Fibroblast of skin of abdomen (primary cell): ENCODE measurements at places on chromosomes 2 and 18.
A peak's percentile ranks its signal among the peaks of the same experiment; 100 is the strongest.

DNA sequence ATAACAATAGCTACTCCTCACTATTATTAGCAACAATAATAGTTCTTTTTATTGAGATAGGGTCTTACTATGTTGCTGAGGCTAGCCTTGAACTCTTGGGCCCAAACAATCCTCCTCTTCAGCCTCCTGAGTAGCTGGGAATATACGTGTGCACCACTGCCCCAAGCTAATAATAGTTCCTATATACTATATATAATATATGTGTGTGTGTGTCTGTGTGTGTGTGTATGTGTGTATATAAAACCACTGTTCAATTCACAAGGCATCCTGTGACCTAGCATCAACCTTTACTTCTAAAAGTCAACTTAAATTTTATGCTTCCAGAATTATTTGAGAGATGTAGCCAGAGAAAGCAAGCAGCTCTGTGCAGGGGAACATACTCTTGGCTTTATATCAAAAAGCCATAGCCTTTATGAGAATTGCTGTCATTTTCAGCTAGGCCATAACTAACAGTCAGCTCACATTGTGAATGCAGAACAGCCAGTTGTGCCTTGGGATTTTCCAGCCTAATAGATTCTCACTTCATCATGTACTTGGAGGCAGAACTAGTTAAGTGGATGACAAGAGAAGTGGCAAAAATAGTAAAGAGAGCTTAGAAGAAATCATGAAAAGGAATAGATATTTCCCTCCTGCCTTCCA, 665.5 kb downstream of the NYAP2 start:
- no peak for DNase-seq

- no peak for DNase-seq
Measured at GRCh38 chr18:32877371-32877770, 104.5 kb upstream of the KLHL14 start.

DNA sequence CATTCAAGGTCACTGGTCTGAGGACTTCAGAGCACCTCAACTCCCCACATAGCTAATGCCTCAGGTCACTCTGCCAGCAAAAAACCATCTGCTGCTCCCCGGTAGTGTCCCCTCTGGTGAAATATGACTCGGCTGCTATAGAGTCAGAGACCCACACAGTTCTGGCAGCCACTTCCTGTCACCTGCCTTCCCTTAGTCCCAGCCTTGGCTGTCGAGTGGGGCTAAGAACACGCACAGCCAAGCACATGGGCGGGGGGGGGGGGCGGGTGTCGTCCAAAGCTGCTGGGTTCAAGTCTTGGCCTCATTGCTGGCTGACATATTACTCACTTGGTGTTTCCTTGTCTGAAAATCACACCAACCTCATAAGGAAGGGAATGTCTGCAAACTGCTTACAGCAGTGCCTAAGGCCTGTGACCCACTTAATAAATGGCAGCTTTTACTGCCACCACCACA, 37.5 kb downstream of the POLR1A start:
- peak; percentile 14 for DNase-seq

- no peak for DNase-seq
Measured at GRCh38 chr2:241356871-241357260, 781 bp downstream of the FARP2 start.

GRCh38 chr2:12867631-12868287, 151.0 kb downstream of the TRIB2 start:
- DNase-seq, result no peak

- DNase-seq, result no peak
Measured at GRCh38 chr2:234364661-234365060, 132.2 kb downstream of the ARL4C start.

- DNase-seq, result no peak
Measured at GRCh38 chr18:70382992-70383717, 94.3 kb downstream of the SOCS6 start.
